Hematopoietic multipotent progenitor cell (in vitro differentiated cells): ENCODE measurements at places on chromosomes 13 and 19.

DNA sequence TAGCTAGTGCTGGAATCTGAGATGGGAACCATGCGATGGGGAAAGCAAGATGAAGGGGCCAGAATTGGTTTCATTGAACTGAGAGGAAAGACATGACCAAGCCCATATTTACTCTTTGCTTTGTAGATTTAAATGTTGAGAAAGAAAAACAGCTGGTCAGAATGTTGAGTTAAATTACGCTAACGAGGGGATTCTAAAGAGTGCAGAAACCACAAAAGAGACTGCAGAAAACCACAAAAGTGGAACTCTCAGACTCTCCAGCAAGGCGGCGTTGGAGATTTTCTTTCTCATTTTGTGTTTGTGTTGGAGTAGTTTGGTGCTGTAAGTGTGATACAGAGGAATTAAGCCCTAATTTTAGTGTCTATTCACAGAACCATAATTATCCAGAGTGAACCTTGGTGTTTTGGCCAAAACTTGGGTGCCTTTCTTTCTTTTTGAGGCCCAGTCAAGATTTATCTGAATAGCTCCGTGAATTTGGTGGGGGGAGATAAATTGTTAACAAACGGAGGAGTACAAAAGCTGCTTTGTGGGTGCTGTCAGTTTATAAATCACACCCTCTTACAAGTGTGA is 26.3 kb downstream of the SAE1 start:
- peak; percentile 44 for DNase-seq

DNA sequence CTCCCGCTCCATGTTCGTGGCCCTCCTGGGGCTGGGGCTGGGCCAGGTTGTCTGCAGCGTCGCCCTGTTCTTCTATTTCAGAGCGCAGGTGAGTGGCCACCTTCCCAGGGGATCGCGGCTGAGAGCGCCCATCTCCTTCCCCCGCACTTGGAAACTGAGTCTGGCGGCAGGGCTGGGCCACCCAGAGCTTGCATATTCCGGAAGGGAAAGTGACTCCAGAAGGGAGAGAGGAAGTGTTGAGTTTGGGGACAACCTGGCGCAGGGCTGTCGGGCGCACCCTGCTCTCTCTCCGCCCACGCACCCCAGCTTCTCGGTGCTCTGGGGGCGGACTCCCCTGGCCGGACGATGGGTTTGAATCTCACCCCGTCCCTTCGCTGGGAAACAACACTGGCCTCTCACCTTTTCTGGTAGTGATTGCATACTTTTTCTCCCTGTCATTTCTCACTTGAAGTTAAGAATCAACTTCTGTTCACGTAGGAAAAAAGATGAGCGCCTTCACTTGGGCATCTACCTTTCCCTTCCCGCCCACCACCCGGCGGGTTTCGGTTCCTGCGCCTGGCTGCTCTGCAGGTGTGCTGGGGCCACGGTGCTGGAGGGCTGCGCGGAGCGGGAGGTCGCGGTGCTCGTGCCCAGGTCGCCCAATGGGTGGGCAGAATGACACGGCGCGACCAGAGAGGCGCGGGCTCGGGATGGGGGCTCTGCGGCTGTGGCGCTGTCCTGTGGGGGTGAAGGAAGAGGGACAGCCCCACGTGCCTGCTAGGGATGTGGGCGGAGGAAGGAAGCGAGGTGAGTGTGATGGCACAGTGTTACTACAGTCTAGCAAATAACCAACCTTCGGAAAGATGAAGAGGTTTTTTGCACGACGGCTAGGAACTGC is 721 bp downstream of the TNFSF11 start:
- DNase-seq: no peak

DNA sequence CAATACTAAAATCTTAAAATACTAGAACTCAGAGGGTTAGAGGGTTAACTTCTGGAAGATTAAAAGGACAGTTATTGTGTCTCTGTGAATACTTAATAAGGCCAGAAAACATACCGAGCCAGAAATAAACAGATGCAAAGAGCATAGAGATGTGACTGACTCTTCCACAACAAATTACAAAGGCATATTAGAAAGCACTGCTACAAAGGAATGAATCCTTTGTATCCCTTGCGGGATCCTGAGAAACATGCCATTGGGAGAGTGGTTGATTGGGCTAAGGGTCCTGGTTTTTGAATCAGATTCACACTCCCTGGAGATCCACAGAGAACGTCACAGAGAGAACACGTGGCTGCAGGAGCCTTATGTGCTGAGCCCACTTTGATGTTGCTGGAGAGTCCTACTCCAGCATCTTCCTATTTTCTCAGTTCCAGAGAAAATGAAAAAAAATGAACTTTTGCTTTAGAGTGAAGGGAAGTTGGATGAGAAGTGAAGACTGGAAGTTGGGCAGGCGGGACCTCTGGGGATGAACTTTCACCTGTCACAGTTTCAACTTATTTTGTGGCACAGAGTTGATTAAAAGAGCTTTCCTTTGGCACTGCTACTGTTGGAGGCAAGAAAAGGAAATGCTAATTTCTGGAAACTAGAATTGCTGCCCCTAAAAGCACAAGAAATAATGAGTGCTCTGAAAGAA is 309.9 kb downstream of the DCT start:
- no peak for DNase-seq

DNA sequence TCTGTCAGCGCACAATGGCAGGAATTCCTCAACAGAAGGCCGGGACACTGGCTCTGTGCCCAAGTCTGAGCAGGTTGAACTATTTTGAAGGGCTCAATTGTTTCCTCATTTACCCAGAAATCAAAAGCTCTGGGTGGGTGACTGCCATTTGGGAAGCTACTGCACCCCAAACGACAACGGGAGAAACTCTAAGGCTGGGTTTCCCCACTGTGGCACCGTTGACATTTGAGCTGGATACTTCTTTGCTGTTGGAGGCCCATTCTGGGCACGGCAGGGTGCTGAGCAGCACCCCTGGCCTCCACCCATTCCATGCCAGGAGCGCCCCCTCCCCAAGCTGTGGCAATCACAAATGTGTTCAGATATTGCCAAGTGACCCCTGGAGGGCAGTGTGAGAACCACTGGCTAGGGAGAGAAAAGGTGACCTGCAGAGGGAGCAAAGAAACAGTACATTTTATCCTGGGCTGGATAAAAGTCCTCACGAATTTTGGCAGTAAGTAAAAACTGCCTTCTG is 62.5 kb downstream of the RFX2 start:
- no peak for DNase-seq

DNA sequence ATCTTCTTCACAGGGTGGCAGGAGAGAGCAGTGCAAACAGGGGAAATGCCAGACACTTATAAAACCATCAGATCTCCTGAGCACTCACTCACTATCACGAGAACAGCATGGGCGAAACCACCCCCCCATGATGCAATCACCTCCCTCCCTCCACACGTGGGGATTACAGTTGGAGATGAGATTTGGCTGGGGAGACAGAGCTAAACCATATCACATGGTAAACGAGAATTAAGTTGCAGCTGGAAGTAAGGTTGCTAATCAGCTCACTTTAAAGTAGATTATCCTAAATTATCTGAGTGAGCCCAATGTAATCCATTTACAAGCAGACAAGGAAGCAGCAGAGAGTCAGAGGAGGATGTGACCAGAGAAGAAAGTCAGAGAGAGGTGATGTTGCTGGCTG is 102.2 kb upstream of the IPO5 start:
- DNase-seq: no peak

- DNase-seq: peak; percentile 63
These were observed 5.8 kb upstream of the TLE5 start for GRCh38 chr19:3068071-3068470.

GRCh38 chr13:72258340-72258981 is 391.5 kb upstream of the DACH1 start:
- no peak for DNase-seq

- DNase-seq: no peak
These were observed 7.0 kb downstream of the PRODH2 start for GRCh38 chr19:35805526-35806102.

GRCh38 chr13:96238861-96239260 is 149.0 kb downstream of the HS6ST3 start:
- DNase-seq: no peak

DNA sequence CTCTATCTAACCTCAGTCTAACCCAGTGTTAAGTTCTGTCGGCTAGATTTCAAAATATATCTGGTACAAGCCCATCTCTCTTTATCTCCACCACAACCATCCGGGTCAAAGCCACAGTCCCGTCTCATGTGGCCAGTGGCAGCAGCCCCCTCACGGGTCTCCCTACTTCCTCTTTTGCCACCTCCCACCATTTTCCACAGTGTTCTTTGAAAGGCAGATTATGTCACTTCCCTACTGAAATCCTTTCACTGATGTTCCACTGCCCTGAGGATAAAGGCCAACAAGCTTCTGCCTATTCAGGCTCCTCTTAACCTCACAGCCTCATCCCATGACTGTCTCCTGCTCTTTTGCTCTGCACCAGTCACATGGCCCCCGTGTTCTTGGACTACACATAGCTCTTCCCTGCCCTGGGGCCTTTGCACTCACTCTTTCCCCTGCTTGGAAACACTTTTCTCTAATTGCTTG is 117.2 kb downstream of the UBL3 start:
- no peak for DNase-seq
